ENCODE measurements at places on chromosomes 13 and 19.
A peak's percentile ranks its signal among the peaks of the same experiment; 100 is the strongest.

DNA sequence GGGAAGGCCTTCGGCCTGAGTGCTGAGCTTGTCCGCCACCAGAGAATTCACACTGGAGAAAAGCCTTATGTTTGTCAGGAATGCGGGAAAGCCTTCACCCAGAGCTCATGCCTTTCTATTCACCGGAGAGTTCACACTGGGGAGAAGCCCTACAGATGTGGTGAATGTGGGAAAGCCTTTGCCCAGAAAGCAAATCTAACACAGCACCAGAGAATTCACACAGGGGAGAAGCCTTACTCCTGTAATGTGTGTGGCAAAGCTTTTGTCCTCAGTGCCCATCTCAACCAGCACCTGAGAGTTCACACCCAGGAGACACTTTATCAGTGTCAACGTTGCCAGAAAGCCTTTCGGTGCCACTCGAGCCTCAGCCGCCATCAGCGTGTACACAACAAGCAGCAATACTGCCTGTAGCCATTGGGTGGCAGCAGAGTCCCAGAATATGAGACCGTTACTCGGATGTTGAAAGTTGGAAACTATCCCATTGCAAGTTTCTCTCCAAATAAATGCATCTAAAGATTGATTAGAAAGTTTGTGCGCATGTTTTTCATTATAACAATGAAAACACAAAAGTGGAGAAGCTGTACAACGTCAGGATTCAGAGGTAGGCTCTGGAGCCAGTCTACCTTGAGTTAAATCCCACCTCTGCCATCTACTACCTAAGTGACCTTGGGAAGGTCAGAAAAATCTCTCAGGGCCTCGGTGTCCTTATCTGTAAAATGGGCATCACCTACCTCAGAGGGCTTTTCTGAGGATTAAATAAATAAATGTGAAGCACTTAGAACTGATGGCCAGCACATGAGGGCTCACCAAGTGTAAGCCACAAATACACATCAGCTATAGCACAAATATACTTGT is 21.1 kb downstream of the ZNF473 start:
- peak; percentile 73 for DNase-seq

GRCh38 chr13:24777171-24777570 is 13.2 kb downstream of the RNF17 start:
- no peak for DNase-seq

- DNase-seq: no peak
These were observed 10.7 kb downstream of the AP2S1 start for GRCh38 chr19:46839752-46840497.

- DNase-seq: no peak
These were observed 1.7 kb downstream of the KLK4 start for GRCh38 chr19:50909240-50910070.

DNA sequence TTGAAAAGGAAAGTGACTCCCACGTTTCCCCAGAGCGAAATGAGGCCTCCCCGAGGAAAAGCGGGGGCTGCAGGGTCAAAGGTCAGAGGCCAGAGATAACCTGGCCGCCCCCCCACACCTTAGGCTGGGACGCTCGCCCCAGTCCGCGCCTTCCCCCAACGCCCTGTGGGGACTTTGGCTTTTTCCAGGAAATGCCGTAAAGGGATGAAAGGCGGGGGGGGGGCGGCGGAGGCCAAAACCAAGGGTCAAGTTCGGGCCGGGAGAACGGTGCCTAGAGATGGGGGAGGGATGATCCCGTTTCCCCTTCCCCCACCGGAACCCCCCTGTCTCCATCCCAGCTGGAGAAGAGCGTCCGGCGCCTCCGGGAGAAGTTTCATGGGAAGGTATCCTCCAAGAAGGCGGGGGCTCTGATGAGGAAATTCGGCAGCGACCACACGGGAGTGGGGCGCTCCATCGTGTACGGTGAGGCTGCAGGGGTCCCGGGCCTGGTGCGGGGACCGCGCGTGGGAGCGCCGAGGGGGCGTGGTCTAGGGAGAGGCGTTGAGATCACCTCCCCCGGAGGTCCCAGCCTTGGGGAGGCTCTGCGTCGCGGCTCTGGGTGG is 575 bp downstream of the SHFL start:
- no peak for DNase-seq
